ENCODE measurements at places on chromosomes 3 and 15.

DNA sequence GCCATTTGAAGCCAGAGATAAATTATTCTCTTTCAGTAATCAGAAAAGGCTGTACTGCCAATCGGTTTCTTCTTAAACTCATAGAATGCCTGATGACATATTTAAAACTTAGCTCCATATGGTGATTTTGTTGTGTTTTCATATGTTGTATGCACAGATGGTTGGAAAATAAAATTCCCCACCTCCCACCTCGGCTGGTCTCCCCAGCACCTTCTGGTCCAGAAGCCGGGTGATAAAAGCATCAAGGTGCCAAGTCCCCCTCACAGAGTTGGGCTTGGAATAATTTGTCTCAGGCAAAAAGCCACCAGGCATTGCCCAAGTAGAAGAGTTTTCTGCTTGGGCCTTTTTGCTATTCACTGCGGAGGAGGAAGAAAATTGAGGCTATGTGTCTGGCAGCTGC lies 18.4 kb downstream of the LARS2 start:
- no peak for DNase-seq

- no peak for DNase-seq
Observed at GRCh38 chr3:40341671-40342070, 32.2 kb downstream of the EIF1B start.

DNA sequence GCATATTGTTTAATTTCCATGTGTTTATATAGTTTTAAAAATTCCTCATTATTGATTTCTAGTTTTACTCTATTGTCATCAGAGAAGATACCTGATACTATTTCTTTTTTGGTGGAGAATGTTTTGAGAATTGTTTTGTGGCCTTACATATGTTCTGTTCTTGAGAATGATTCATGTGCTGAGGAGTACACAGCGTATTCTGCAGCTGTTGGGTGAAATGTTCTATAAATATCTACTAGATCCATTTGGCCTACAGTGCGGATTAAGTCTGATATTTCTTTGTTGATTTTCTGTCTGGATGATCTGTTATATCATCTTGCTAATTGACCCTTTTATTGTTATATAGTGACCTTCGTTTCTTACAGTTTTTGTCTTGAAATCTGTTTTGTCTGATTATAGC lies 109.7 kb downstream of the UBE2E2 start:
- no peak for DNase-seq

DNA sequence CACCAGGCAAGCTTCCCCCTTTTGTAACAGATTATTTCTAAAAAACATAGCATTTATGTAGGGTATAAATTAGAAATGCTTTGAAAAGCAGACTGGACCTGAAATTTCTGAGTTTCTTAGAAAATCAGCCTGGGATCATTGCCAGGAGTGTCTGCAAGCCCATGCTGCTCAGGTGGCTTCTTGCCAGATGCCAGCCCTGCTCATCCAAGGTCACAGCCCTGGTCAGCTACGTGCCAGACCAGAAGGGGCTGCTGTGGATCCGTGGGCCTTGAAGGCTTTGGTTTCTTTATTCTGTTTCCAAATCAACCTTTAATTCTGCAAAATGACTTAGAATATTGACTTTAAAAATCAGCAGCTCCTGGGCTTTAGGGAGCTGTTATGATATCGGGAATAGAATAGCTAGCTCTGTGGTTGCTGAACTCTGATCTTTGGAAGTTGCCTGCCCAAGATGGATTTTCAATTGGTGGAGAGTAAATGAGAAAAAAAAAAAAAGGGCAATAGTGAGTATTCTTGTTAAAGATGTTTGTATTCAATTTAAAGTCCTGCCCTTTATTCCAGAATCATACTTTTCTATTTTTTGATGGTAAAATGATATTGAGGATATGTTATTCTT lies 370.1 kb upstream of the ONECUT1 start:
- no peak for DNase-seq

GRCh38 chr3:143351354-143351753 lies 231.8 kb downstream of the CHST2 start:
- no peak for DNase-seq

- DNase-seq: no peak
Observed at GRCh38 chr3:169356284-169356955, 307.1 kb downstream of the MECOM start.

GRCh38 chr15:42749266-42749665 lies 12.3 kb upstream of the CDAN1 start:
- DNase-seq: no peak

DNA sequence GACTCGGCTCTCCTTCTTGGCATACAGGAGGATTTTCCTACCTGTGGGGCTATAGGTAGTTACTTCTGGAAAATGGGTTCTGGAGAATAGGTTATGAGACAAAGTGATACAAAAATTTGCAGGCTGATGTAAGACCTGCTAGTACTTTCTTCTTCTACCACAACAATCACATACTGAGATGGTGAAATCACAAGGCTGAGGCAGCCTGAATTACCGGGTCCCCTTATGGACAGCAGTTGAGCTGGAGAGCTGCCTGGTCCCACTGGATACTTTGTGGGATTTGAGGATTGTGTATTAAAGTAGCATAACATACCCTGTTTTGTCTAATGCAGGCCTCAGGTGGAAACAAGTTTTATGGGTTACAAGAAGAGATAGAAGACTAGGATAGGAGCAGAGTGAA lies 86.5 kb upstream of the FAM98B start:
- no peak for DNase-seq

DNA sequence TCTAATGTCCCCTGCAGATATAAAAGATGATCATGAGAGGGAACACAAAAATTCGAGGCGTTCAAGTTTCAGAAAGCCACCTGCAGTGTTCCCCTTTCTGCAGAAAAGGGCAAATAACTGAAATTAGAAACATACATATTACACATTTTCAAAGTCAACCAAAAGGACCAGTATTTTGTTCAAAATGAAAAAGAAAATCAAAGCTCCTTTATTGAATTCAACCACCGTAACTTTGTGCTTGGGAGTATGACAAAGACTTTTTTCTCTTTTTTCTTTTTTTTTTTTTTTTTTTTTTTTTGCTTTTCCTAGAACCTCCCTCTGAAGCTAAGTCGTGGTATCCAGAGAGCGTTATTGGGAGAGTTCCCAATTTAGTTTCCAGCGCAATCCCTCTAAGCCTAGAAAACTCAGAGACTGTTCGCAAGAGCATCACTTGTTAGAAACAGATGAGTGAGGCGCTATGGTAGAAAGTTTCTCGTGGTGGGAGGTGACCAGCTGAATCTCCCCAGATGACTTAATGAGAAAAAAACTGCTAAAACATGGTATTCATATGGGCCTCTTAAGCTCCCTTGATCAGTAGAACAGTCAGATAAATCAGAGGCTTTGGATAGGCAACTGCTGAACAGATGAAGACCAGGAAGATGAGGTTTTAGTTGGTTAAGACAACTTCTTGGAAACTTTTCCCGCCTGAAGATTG lies 77.4 kb downstream of the MB21D2 start:
- no peak for DNase-seq

- DNase-seq: no peak
Observed at GRCh38 chr15:39835550-39835949, 52.9 kb upstream of the FSIP1 start.

GRCh38 chr3:119835556-119835955 lies 53.7 kb downstream of the NR1I2 start:
- DNase-seq: no peak

DNA sequence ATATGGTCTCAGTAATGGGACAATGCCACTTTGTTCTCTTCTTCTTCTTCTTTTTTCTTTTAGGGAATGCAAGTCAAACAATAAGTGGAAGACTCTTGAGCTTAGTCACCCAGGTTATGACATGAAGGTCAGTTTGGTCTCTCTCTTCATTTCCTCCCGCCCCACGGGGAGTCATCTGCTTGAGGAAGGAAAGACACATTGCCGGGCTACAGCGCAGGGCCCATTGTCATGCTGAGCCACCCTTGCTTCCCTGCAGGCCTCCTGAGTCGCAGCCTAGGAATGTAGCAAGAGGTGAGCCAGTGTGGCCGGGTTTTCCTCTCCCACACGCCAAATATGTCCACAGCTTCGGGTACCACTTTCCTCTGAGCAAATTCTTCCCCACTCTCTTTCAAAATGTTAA lies 47.6 kb downstream of the RAP2B start:
- no peak for DNase-seq

DNA sequence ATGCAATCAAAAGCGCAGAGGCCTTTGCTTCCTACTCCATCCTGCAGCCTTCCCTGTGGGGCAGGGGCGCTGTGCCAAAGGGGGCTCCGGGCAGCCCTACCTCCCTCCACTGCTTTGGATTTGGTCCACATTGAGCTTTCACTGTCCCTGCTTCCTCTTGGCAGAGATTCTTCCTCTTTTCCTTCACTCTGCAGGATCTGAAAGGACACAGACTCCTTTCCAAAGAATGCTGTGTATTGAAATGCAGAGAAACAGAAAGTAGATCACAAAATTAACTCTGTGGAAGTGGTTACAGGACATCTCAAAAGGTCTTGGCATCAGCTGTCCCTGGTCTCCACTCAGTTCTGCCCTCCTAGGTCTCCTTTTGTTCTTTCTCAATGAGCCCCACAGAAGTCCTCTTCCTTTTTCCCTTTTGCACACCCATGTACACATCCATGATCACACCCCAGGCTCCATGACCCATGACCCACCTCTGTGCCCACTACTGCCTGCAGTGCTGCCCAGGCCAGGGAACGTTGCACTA lies 64.1 kb downstream of the CCR1 start:
- DNase-seq: no peak

DNA sequence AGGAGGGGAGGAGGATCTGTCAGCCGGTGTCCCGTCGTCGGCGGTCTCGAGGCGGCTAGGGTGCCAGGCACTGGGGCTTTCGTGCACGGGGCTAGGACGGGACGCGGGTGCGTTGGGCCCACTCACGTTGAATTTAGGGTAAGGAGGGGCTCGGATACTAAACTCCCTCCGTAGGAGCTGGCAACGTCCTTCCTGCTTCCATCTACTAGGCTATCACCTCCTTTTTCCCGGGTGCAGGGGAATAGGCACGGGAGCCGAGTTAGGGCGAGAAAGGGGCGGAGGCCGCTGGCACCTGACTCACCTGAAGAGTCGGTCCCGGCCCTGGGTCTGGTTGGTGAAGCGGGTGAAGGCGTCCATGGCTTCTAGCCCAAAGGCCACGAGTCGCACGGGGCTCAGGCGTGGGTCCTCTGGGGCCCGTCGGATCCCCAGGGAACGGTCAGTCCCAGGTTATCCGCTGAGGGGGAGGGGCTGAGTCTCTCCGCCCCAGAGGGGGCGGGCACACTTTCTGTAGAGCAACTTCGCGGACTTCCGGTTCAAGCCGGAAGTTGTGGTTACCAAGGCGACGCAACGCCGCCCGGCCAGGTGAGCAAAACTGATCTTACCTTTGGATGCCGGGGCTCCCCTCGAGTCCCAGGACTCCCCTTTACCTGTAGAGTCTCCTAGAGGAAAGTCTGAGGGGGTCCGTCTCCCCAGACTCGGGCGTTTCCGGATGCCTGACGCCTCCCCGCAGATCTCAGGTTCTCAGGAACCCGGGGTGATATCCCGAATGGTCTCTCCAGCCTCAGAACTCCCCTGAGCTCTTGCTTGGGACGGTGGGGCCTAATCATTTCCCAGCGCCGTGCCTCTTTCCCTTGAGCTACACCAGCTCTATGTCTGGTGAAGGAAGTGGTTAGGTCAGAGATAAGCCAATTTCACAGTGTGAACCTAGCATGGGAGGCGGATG lies at the start of the genes PEX11A and WDR93:
PEX11A (minus strand) TSS at position 479 of the 943 bp plus-strand sequence; CDS start at position 357, 122 bp downstream.
WDR93 (plus strand) TSS at position 536 of the 943 bp plus-strand sequence. CDS start 10,936 bp downstream, outside the sequence.
- DNase-seq: peak; percentile 44

DNA sequence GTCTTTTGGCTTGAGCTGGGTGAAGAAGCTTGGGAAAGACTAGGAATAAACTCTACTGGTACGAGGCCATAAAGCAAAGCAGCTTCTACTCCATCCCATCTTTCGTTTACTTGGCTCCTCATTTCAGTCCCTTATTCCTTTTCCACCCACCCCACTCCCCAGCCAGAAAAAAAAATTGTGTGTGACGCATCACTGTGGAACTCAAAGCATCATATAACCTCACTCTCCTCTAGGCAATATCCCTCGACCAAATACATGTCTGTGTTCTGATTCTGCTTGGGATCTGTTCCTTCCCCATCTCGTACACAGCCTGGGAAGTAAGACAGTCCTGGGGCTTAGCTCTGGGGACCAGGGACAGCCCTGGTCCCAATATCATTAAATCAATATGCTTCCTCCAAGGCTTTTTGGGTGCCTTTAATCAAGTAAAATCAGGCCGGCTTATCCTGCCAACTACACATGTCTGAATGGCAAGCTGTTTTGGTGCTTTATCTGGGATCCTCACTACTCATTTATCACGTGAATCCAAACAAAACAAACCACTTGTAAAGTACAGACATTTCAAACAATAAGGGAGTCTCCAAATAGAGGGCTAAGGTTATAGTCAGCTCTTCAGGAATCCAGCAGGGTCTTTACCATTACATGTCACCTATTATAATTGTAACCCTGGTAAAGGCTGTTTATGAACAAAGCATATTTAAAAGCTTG lies 74.9 kb upstream of the ZBED2 start:
- no peak for DNase-seq

GRCh38 chr15:41814534-41814933 lies 13.4 kb upstream of the JMJD7 start:
- DNase-seq: no peak

GRCh38 chr3:173711619-173712018 lies 314.1 kb downstream of the NLGN1 start:
- no peak for DNase-seq

DNA sequence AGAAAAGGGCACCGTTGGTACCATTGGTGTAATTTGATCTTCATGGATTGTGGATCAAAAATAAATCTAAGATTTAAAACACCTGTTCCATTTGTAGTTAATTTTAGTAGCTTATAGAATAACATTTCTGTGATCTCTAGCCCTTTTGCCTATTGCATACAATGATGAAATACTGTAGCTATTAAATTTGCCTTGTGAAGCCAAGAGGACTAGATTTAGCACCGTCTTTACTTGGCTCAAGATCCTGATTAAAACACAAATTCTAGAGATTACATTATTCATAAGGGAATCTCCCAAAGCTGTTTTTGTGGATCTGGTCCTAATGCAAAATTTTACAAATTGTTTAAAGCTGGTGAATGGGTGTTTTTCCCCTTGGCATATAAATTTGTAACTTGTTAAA lies 8.2 kb downstream of the TBC1D23 start:
- DNase-seq: no peak

- DNase-seq: no peak
Observed at GRCh38 chr3:105238367-105238766, 128.3 kb upstream of the ALCAM start.

DNA sequence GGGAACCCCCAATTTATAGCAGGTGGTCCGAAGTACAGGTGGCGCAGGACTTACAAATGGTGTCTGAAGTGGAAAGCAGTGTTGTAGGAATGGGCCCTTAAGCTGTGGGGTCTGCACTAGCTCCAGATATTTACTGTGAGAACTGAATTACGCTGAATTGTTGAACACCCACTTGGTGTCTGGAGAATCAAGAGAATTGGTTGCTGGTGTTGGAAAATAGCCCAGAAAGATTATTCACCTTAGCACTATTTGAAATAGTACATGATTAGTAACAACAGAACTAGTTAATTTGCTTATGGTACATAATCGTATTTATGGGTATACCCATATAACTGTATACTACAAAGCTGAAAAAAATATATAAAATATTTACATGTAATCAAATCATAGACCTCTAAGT lies 64.8 kb downstream of the ADAM10 start:
- DNase-seq: no peak

DNA sequence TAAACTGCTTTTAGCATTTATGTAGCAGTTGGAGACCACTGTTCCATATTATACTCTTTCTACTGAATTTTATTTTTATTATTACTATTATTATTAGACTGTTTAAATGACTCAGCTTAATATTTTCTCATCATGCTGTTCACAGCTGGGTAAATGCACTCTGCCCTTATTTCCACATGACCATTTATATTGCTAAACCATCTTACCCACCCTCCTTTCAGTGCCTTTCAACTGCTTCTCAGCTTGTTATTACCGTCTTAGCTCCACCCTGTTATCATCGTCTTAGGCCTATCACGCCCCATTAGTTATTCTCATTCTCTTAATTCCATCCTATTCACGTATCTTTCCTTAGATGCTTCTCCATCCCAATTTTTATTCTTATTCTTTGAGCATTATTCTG lies 212.6 kb downstream of the GAP43 start:
- DNase-seq: no peak
